ENCODE measurements at places on chromosomes 7 and 10.

GRCh38 chr7:27295236-27295635 is 52.6 kb downstream of the EVX1 start:
- no peak for DNase-seq

DNA sequence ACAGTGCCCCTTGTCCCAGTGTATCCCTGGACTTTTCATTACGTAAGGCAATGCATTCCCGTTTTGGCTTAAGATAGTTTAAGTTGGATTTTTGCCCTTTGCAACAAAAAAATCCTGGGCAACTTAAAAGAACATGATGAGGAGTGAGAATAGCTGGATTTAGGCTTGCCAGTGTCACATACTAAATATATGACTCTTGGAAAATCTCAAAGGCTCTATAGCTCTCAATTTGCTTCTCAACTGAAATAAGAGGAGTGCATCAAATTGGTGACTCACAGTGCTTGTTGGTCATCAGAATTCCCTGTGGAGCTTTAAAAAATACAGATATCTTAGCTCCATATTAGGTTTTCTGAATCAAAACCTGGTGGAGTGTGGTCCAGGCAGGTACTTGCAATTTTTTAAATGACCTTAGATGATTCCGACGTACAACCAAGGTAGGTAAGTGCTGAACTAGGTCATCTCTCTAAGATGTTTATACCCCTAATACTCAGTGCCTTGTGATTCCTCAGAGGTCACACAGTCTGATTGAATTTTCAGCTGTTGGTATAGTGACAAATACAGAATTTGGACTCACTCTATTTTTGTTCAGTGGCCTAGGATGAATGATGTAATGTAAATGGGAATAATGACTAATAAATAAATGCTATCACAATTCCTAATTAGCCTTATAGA is 33.9 kb upstream of the ORC5 start:
- no peak for DNase-seq

DNA sequence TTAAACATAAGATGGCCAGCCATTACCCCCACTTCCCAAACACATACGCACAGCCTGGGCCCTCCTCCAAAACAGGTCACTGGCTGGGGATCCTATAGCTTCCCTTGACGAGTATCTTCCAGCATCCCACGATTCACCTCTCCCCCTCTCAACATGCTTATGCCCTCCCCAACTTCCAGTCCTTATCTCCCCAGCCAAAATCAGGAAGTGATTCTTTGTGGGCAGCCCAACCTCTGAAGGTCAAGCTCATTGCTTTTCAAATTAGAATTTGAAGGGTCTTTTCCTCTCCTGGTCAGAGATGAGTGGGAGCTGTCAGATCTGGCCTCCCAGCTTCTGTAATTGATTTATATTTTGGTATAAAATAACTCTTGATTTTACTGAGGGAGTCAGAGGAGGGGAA is 133.6 kb downstream of the ATXN7L1 start:
- no peak for DNase-seq

DNA sequence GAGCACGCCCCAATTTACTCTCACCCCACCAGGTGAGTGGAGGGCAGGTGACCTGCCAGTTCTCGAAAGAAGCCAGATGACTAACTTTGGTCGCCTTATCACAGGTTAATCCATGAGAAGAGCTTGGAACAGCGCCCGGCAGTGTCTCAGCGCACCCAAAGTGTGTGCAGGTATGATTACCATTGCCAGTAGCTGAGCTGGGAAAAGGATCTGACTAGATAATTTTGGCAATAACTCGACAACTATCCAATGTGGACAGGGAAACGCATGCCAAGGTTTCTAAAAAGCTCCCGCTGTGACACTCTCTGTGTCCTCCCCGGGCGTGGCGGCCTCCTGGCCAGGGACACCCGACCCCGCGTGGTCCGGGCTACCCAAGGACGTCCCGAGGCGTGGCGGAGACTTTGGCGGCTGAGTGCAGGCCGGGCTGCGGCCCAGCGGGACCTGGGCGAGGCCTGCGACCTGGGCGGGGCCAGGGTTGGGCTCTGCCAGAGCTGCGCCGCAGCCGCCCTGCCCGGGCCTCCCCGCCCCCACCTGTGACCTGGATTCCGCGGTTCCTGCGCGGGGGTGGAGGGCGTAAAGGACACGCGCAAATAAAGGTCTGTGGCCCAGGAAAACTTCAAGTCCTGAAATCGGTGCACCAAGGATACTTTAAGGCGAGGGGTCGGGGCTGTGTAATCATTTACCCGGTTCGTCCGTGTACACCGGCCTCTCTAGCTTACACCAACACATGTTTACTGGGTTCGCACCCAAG is 13.7 kb upstream of the WAPL start:
- no peak for DNase-seq

GRCh38 chr7:5428478-5429252 is 5.0 kb upstream of the TNRC18 start:
- DNase-seq = no peak

DNA sequence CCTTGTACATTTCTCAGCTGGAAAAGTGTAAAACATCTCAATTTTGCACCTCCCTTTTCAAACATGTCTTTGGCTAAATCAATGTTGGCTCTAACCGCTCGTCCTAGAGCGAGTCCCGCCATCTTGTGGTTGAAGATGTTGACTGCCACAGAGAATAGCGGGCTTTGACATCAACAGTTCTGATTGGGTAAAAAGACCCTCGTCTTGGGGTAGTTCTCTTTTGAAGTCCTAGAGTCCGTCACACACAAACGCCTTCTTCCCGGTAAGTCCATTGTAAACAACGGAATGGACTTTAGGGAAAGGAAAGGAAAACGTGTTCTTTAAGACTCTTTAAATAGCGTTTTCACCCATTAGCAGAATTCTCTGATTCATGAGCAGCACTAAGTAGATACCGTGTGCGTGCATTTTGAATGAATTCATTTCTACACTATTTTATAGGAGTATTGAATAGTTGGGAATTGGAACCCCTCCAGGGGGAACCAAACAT is 452 bp upstream of the RPP30 start:
- no peak for DNase-seq

DNA sequence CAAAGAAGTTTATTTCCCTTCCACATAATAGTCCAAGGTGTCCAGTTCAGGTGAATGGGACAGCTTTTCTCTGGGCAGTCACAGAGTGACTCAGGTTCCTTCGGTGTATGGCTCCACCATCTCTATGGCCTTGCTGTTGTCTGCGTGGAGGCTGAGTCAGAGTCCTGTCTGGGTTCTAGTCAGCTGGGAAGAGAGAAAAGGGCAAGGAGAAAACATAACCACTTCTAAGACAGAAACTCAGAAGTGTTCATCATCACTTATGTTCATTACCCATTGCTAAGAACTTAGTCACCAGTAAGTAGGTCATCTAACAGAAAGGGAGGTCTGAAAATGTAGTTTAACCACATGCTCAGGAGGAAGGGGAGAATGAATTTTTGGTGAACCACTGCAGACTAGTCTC is 32.4 kb upstream of the CCDC7 start:
- no peak for DNase-seq

GRCh38 chr10:62655337-62655994 is 149.1 kb upstream of the ADO start:
- DNase-seq = no peak

DNA sequence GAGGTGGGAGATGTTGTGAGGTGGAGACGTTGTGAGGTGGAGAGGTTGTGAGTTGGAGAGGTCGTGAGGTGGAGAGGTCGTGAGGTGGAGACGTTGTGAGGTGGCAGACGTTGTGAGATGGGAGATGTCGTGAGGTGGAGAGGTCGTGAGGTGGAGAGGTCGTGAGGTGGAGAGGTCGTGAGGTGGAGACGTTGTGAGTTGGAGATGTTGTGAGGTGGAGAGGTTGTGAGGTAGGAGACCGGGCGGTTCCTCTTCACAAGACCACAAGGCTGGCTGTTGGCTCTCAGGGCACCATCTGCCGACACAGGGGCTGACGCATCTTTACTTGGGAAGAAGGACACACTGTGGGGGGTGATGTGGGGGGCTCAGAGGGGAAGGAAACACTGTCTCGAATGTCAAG is 34.7 kb upstream of the SHH start:
- DNase-seq = no peak

DNA sequence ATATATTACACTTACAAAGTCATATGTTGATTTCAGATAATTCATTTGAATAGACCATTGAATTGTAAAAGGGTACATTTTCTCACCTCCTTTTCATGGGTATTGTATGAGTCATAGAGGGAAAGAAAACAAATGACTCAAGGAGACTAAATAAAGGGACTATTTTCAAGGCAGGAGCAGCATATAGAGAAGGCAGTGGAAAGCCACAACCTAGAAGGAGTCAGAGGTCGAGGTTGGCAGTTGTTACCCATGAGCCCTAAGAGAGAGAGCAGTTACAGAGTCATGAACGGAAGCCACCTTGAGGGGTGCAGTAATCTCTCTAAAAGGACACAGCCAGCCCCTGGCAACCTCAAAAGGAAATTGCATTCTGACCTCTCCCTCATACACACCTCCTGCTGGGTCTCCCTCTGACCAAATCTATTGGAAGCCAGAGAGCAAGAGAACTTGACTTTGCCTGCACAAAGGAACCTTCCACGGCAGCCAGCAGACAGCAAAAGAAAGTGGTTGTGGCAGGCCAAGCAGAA is 137.9 kb downstream of the GRM8 start:
- DNase-seq = no peak

DNA sequence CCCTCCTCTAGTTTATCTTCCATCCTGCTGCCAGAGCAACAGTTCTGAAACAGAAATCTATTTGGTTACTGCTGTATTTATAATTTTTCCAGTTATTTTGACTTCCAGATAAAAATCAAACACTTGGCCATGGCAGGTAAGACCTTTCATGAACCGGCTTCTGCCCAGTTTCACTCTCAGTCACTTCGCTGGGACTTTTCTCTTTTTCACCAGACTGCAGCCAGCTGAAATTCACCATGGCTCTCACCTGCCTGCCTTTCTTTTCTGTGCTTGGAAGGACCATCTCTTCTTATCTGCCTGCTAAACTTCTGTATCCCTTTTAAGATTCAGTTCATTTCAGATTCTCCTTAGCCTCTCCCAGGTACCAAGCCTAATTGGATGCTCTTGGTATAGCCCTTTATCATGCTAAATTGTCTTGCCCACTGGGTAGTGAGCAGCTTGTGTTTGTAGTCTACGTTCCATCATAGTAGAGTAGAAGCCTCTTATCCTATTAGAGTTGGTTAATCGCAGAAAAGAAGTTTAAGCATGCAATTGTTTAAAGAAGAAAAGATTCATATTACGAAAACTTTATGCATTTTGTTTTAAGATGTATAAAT is 71.7 kb downstream of the TAF3 start:
- no peak for DNase-seq

DNA sequence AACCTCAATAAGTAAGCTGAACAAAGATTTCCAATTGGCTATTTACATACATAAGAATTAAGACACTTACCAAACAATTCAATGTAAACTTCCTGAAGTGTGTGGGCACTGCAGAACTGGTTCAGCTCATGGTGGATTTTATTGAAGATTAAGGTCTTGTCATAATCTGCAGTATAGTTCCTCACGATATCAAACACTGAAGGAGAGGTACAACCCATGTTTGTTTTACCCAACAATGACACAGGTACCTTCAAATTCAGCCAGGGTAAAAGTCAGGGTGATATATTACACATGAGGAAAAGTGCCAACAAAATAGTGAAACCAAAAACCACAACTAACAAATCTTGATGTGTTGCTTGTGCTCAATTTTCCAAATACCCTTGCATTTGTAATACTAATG is 10.0 kb downstream of the ERLIN1 start:
- DNase-seq = no peak

DNA sequence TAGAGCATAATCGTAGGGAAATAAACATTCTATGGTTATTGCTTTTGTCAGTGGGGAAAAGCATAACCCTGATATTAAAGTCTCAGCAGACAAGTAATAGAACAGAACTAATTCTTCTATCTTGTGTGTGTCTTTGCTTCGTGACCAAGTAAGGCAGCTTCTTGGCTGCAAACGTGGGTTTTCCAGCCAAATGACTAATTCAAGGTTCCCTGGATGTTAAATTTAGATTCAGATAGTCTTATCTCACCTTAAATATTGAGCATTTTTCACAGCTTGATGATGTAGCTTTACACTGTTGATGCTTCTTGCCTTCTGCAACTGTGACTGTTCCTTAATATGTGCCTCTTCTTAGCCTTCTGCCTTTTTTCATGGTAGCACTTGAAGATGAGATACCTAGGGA is 113.0 kb downstream of the EXOC4 start:
- DNase-seq = no peak

GRCh38 chr10:501596-501995 is 187.9 kb downstream of the DIP2C start:
- DNase-seq = no peak

- no peak for DNase-seq
Observed at GRCh38 chr7:150740053-150740452, 2.8 kb downstream of the GIMAP5 start.

DNA sequence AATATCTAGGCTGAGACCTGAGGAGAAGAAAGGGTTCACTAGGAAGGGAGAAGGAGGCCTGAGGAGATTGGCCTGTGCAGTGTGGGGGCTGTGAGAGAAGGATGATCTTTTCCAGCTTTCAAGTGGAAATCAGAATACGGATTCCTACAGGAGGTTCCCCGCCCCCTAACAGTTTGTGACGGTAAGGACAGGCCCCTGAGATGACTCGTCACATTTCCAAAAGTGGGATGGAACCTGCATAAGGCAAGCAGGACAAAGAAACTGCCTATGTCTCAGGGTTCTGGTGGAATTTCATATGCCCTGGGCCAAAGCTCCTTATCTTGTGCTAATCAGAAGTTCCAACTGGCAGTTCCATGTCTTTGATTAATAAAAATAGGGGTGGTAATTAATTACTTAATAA is 275.6 kb downstream of the SNX10 start:
- no peak for DNase-seq

- DNase-seq = no peak
Observed at GRCh38 chr7:37535841-37536240, 87.2 kb upstream of the ELMO1 start.

- no peak for DNase-seq
Observed at GRCh38 chr7:18226598-18226997, 199.0 kb upstream of the PRPS1L1 start.

DNA sequence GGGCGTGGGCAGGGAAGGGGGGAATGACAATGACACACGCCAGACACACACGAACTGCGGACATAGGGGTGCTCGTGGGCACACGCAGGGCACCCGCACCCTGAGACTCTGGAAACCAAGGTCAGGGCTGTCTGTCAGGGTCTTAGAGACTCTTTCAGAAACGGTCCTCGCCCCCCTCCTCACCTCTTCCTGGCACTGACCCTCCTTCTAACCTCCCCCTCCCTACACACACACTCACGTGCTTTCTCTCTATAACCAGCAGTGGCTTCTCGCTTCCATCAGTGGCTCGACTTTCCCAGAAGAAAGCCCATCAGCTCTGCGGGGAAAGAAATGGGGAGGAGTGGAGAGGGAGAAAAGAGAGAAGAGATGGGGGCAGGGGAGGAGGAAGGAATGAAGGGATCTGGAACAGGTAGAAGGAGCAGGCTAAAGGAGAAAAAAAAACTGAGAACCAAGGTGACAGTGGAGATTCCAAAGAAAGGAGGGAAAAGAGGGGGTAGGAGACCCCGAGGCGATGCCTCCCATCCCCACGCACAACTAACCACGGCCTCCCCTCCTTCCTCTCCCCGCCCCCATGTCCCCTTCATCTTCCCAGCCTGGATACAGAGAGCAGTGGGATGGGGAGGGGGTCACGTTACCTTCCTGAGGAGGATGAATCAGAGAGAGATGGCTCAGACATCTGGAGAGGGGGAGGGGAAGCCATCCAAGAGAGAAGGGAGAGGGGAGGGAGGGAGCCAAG is 1.7 kb upstream of the VGF start:
- DNase-seq = no peak

- no peak for DNase-seq
Observed at GRCh38 chr7:106375499-106375898, 90.7 kb upstream of the NAMPT start.

- no peak for DNase-seq
Observed at GRCh38 chr7:6579446-6579845, 2.2 kb downstream of the ZDHHC4 start.

- DNase-seq = no peak
Observed at GRCh38 chr7:43758822-43759683, 573 bp downstream of the BLVRA start.

Data from hypothalamus (tissue), 51 donors.